CD4-positive, alpha-beta memory T cell (primary cell): ENCODE measurements at places on chromosomes 5 and 9.

DNA sequence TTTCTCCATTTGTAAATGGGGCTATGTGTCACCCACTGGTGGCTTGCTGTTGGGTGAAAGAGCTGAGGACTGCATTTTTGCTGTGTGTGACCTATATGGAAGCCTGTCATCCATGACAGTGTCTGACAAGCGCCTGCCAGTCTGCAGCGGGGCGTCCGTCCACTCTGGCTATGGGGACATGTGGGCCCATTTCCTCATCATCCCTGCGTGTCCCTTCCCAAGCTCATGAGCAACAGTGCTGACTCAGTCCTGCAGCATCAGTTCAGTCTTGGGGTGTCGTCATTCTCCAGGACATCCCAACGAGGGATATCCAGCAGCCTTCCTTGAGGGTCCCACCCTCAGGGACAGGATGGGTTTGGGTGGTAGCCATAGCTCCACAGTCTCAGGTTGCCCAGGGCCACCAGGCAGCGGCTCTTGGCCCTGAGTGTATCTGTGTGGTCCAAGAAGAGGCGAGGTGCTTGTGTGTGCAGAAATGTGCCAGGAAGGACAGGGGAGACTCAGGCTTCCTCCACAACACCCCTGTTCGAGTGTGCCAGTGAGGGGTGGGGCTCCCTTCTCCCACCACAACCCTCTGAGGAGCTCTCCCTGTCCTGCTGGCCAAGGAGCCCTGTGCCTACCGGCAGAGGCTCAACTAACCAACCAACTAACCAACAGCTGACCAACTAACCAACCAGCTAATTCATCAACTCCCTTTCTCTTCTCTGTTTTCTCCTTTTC lies 2.1 kb downstream of the FGD3 start:
- DNase-seq: no peak

GRCh38 chr5:119878712-119879111 lies 249.4 kb downstream of the FAM170A start:
- DNase-seq: no peak

GRCh38 chr5:77637998-77638762 lies at the start of gene OTP:
Gene OTP, minus strand, starts transcription at chr5:77638713. Its CDS starts 164 bp downstream, at chr5:77638549.
- DNase-seq: no peak

- DNase-seq: no peak
Observed at GRCh38 chr9:20701060-20701459, 17.0 kb downstream of the FOCAD start.

- peak; percentile 40 for DNase-seq
Observed at GRCh38 chr5:157306692-157307471, 41.0 kb downstream of the CYFIP2 start.

DNA sequence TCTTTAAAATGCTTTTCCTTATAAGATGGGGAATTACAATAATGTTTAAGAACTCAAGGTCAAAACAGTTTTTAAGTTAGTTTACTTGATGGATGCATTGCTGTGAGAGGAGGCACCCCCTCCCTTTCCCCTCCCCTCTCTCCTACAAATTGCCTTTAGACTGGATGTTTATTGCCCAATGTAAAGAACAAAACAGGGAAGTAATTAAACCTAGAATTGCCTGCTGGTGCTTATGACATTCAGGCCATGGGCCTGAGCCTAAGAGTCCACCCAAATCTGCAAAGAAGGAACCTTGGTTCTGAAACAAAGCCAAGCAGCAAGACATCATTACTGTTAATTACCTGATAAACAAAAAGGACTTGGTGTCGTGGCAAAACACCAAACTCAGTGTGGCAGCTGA lies 630.3 kb downstream of the ISL1 start:
- DNase-seq: no peak

GRCh38 chr5:172721455-172722326 lies 49.3 kb downstream of the DUSP1 start:
- DNase-seq: no peak

DNA sequence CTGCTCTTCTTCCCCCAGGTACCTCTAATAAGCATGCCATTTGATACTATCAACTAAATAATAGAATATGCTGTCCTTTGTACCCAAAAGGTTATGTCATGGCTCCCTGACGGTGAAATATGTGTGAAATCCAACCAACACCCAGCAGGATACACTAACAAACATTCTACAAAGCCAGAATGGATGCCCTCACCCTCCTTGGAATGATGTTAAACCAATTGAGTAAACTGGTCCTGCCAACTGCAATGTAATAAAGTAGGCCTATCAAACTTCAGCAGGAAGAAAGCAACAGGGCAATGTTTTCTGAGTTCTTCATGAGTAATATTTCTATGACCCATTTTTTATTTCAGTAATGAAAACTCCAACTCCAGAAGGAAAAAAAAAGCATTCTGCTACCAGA lies 24.9 kb downstream of the RGMB start:
- DNase-seq: no peak

DNA sequence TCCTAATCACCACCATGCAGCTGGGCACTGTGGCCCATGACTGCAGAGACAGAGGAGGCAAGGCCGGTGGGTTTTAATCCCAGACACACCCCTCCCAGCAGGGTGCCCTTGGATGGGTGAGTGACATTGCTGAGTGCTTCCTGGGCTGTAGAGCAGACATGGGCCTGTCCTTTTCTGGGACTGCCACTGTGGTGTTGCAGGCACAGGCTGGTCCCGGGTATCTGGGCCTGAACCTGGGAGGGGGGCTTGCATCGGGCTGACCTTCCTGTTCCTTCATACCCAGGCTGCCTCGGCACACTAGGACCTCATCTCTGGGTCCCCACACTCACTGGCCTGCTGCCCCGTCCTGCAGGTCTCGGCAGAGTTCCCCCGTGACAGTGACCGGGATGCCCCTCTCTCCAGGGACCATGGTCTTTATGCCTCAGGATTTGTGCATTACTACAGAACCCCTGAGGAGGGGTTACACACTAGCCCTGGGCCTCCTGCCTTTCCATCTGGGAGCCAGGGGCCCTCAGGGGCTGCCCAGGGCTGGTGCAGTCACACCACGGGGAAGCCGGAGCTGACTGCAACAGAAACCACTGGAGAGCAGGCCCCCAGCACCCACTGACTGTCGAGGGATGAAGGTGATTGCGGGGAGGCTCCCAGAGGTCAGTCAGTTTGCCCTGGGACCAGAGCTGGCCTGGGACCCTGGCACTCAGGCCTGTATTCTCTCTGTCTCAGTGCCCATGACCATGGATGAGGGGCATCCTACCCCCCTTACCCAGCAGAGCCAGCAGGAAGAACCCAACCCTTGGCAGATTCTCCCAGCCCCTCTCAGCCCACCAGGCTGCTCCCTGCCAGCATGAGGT lies 8.9 kb upstream of the SLC25A48 start:
- DNase-seq: no peak

GRCh38 chr5:181207214-181207959 lies 2.4 kb upstream of the TRIM7 start:
- peak; percentile 77 for DNase-seq

GRCh38 chr5:112208699-112209615 lies 210.1 kb downstream of the EPB41L4A start:
- DNase-seq: no peak

DNA sequence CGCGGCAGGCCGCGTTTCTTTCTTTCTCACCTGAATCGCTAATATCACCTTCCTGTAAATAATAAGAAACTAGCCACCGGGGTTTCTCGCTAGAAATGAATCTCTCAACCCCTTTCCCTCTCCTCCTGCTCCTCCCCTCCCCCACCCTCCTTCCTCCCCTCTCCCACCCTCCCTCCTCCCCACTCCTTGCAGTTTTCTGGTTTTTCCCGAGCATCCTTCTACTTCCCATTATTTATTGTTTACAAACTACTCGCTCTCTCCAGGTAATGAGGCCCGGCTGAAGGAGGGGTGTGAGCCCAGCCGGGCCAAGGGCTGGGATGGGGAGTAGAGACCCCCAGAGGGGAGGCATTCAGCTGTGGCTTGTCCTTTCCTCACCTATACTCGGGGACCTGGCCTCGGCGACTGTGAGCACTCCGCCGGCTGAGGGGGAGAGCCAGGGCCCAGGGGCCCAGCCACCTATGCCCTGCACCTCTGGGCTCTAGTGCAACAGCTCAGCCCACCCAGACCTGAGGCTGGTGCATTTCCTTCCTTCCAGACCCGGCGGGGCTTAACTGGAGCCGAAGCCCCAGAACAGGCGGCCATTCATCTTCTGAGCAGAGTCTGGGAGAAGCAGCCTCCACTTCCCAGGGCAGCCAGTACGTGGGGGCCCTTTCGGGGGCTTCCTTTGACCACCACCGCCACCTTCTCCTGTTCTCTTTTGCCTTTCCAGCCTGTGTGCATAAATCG lies 2.1 kb upstream of the IRX4 start:
- no peak for DNase-seq

DNA sequence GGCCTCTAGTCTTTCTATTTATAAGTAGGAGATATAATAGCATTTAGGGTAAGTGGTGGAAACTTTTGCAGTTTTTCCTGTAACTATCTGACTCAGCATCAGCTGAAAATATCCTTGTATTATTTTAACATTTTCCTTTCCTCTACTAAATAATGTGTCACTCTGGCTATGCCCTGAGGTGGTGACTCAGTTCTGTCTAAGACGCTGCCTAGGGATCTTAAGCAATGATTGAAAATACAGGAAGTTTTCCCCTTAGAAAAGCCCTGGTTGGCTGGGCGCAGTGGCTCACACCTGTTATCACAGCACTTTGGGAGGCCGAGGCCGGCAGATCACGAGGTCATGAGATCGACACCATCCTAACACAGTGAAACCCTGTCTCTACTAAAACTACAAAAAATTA lies 9.3 kb upstream of the EDIL3 start:
- DNase-seq: no peak

GRCh38 chr5:34686762-34687268 lies 30.7 kb downstream of the RAI14 start:
- DNase-seq: no peak

GRCh38 chr9:128947277-128947526 lies 201 bp downstream of the DOLK start:
- no peak for DNase-seq

DNA sequence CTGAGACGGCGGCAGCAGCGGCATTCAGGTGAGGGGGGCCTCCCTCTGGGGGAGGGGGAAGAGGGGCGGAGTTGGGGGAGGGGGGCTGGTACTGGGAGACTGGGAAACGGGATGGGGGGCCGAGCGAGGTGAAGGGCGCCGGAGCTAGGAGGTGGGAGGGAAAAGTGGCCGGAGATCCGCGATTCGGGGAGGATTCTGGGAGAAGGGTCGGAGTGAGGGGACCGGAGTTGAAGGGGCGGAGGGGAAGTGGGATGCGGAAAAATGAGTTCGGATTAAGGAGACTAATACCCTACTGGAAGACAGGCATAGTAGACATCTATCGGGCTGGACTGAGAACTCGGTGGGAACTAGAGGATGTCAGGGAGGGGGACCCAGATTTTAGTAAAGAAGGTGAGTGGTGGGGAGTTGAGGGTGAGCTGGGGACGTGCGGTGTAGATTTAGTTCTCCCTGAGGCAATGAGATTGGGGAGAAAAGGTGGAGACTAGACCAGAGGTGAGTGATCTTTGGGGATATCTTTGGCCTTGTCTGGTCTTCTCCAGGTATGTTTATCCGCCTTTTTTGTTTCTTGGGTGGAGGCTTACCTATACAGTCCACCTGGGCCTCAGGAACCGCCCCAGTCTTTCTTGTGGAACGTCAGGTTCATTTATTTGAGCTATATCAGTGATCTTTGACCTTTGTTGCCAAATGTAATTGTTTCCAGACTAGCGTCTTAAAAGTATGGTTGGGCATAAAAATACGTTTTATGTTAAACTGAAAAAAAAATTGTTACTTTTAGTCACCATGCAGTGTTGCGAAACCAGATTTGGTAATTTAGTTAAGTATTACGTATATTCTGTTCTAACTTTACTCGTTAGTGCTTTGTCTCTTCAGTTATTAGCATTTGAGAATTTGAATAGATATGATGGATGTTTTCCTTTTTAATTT lies 632 bp downstream of the UBAP1 start:
- DNase-seq: no peak

GRCh38 chr5:169139480-169140050 lies 161.4 kb downstream of the SLIT3 start:
- DNase-seq: no peak

DNA sequence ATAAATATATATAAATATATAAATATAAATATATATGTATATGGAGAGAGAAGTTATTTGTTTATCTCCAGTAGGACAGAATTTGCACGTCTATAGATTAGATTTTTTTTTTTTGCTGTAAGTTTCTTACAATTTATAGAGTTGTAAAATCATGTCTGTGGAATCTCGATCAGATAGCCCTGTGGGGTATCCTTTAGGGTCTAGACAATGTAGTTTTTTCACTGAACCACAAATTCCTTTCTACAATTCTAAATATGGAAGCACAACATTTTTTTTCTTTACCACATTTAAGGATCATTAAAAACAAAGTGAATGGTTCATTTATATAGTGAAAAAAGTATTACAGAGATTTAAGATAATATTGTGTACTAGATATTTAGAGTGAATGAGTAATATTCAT lies 384.2 kb upstream of the ZNF608 start:
- no peak for DNase-seq

DNA sequence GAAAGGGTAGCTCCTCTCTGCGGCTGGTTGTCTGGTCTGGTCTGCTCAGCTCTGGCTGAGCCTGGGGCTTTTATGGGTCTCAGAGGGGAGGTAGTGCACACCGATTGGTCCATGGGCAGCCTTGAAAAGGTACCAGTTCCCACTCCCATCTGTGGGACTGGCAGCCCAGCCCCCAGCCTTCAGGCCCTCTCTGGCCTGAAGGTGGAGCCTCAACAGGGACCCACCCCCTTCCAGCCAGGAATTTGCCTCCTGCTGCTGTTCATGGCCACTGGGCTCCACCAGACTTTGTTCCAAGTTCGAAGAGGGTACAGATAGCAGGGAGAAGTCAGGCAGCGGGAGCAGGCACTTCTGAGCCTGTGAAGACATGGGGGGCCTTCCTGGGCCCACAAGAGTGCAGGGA lies 165.3 kb upstream of the SLC27A6 start:
- DNase-seq: no peak
